ENCODE measurements at places on chromosomes 1 and 21.

DNA sequence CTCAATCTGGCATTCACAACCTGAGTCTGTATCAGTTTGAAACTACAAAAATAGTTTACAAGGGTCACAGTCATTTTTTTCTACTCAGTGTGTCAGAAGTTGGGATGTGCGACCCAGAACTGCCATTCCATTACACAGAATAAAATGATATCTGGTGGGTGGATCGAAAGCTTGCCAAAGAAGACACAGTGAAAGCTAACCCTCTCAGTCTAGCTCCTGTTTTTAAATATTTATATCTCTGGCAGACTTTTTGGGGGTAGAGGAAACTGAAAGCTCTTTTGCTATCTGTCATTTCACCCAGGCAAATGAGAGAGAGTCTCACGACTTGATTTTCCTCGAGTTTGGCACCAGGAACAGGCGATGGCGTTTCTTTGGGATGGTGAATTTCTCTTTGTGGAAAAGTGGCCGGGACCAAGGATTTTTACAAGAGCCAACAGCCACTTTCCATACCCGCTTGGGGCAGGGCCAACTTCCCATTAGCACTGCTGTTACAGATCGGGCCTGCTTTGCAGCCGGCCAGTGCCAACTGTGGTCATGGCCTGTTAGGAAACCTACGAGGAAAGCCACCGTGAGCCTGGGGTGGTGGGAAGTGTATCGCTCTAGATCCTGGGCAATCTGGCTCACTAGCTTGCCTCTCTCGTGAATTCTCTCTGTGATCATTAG is 185.5 kb upstream of the NFIA start:
- DNase-seq = no peak

- peak; percentile 32 for DNase-seq
Measured at GRCh38 chr1:220841293-220841692, 38.0 kb upstream of the HLX start.

DNA sequence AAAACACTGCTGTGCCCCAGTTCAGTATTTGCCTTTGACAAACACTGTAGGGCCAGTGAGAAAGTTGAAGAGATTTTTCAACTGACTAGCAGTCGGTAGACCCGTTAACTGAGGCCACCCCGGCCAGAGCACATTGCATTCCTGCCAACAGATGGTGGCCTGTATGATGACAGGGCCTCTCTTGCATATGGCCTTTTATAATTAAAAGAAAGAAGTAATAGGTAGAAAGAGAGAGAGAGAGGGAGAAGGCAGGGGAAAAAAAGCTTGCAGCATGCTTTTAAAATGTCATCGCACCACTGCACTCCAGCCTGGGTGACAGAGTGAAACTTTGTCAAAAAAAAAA is 4.7 kb upstream of the C1orf174 start:
- no peak for DNase-seq

GRCh38 chr1:232416026-232416568 is 213.8 kb downstream of the SIPA1L2 start:
- DNase-seq = no peak

DNA sequence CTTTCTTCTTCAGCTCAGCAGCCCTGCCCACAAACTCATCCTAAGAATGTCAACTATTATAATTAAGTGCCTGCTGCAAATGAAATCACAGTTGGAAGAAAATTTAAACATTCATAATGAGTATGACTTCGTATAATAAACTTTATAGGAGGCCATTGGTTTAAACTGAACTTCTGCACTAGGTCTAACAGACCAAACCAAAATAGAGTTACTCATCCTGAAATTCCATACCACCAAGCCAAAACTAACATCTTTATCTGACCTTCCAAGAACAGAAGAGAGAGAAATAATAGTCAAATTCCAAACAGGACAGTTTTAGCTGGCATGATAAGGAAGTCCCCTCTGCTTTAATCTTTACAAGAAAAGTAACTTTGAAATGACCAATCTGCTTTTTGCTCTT is 472.4 kb upstream of the PRMT6 start:
- DNase-seq = no peak

DNA sequence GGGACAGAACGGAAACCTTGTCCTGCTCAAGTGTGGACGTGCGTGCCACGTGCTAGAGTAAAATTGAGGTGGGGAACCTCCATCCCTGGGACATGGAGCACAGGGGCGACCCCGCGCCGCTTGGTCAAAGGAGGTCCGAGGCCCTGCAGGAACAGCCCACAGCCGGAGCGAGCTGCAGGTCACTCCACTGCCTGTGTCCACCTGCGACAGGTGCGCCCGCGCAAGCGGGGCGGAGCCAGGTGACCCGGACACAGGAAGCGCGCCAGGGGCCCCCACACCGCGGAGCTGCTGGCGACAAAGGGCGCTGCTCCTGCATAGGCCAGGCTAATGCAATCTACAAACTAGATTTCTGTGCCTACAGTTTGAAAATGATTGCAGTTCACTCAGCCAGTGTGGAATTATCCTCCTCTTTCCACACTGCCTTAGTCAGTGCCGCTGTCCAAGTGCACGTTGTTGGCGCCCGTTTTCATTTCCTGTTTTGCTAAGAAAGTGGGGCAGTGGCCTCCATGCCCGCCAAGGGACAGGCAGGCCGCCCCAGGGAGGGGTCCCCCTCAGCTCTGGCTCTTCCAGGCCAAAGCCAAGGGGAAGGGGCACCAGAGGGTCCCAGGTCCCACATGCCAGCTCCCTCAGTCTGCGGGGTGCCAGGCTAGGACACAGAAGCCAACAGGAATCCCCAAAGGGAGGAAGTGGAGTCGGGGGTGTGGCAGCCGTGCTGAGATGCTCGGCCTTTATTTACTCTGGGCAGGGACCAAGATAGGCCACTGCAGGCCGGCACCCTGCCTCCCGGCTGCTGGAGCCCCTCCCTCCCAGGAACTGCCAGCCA is 4.3 kb upstream of the NADK start:
- DNase-seq = no peak
